ENCODE measurements at places on chromosomes 11 and 22. TPM values are rescaled to one million over a fixed set of nuclear protein-coding genes. Genes with fewer than 3 reads are reported as not detected.

IPO7 gene
- 125 TPM for total RNA-seq

GRCh38 chr11:101096036-101096704 is 33.4 kb downstream of the PGR start:
- no peak for DNase-seq

GRCh38 chr11:73393011-73393380 is 16.8 kb downstream of the RELT start:
- DNase-seq: no peak

GP1BB gene
- not detected for total RNA-seq

DNA sequence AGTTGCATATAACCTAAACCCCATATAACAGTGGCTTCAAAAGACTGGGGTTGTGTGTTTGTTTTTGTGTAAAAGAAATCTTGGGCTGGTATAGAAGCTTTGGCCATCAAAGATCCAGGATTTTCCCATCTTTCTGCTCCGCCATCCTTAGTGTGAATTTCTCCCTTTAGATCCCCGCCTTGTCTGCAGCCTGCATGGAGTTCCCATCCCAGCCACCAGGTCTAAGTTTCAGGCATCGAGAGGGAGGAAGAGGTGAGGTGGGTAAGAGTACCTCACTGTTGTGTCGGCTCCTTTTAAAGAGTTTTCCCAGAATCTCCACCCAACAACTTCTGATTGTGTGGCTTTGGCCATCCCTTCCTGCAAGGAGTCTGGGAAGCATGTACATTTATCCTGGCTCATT is 195.5 kb upstream of the SORL1-AS1 start:
- no peak for DNase-seq

GRCh38 chr11:134599299-134599771 is 187.3 kb upstream of the B3GAT1 start:
- DNase-seq: no peak
